ENCODE measurements at places on chromosomes 11 and 22.
A peak's percentile ranks its signal among the peaks of the same experiment; 100 is the strongest.

- no peak for DNase-seq
These were observed 52.1 kb upstream of the NFRKB start for GRCh38 chr11:129947474-129947873.

- no peak for DNase-seq
These were observed 35.1 kb downstream of the TP53I11 start for GRCh38 chr11:44915621-44916020.

DNA sequence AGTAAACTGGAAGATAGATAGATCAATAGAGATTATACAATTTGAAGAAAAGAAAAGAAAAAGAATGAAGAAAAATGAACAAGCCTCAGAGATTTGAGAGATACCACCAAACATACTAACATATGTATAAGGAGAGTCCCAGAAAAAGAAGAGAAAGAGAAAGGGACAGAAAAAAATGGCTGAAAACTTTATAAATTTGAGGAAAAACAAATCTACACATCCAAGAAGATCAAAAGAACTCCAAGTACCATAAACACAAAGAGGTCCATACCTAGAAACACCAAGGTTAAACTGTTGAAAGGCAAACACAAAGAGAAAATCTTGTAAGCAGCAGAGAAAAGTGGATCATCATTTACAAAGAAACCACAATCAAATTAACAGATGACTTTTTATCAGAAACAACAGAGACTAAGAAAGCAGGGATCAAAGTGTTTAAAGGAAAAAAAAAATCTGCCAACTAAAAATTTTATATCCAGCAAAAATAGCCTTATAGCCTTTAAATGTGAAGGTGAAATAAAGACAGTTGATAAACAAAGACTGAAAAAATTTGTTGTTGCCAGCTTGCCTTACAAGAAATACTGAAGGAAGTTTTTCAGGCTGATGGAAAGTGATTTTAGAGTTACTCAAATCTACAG is 11.8 kb upstream of the AKIP1 start:
- no peak for DNase-seq

DNA sequence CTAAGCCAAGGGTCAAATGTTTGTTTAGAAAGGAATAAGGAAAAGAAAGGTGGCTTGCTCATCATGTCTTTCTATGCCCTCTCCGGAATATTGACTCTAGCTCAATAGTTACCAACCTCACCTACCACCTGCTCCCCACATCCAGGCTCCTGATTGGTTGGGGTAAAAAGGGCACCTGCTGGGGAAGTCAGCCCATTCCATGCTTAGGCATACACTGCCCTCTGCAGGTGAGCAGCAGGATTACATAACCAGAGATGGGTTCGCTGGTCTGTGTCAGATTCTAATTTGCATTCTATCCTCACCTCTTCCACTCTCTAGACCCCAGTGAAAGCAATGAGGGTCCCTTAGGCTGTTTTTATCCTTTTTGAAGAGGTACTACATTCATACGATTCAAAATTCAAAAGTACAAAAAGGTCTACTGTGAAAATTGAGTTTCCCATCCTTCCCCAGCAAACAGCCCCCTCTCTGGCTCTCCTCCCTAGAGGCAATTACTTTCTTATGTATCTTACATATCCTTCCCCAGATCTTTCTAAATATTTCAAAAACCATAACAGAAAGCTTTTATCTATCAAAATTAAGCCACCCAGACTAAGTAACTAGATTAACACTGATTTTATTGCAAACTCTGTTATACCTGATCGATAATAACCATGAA is 98.0 kb upstream of the ASPHD2 start:
- DNase-seq, result no peak

DNA sequence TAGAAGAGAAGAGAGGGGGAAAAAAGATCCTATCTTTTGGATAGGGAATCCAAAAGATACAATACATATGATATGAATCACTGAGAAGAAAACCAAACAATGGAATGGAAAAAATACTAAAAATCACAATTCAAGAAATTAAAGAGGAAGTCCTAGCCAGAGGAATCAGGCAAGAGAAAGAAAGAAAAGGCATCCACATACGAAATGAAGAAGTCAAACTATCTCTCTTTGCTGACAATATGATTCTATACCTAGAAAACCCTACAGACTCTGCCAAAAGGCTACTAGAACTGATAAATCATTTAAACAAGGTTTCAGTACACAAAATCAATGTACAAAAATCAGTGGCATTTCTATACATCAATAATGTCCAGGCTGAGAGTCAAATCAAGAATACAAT is 91.4 kb downstream of the EFCAB6 start:
- DNase-seq, result no peak

GRCh38 chr11:99176430-99176829 is 155.7 kb downstream of the CNTN5 start:
- DNase-seq, result no peak

DNA sequence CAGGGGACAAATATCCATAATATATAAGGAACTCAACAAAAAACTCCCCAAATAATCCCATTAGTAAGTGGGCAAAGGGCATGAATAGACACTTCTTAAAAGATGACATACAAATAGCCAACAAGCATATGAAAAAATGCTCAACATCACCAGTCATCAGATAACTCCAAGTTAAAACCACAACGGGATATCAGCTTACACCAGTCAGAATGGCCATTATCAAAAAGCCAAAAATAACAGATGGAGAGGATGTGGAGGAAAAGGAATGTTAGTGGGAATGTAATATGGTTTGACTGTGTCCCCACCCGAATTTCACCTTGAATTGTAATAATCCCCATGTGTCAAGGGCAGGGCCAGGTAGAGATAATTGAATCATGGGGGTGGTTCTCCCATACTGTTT is 350.1 kb downstream of the GUCY1A2 start:
- DNase-seq, result peak; percentile 8

- DNase-seq, result no peak
These were observed 16.8 kb upstream of the TMEM191C start for GRCh38 chr22:21450320-21450831.

- DNase-seq, result no peak
These were observed 940 bp upstream of the C11orf91 start for GRCh38 chr11:33701302-33702230.

- no peak for DNase-seq
These were observed 55.7 kb downstream of the RTL6 start for GRCh38 chr22:44442186-44442815.

GRCh38 chr11:117911694-117912093 is 17.5 kb downstream of the TMPRSS13 start:
- DNase-seq, result no peak

Data from AG09309 (cell line).